Central memory CD4-positive, alpha-beta T cell (primary cell): ENCODE measurements at places on chromosomes 12 and 14.

DNA sequence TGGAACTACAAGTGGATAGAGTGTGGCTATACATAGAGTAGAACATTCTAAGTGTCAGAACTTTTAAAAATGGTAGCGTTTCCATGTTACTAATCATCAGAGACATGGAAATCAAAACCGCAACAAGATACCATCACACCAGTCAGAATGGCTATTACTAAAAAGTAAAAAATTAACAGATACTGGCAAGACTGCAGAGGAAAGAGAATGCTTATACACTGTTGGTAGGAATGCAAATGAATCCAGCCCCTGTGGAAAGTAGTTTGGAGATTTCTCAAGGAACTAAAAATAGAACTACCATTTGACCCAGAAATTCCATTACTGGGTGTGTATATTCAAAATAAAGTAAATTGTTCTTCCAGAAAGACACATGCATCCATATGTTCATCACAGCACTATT, 518.6 kb downstream of the NELL2 start:
- no peak for DNase-seq

- no peak for DNase-seq
Measured at GRCh38 chr14:88616697-88617096, 53.9 kb downstream of the ZC3H14 start.

DNA sequence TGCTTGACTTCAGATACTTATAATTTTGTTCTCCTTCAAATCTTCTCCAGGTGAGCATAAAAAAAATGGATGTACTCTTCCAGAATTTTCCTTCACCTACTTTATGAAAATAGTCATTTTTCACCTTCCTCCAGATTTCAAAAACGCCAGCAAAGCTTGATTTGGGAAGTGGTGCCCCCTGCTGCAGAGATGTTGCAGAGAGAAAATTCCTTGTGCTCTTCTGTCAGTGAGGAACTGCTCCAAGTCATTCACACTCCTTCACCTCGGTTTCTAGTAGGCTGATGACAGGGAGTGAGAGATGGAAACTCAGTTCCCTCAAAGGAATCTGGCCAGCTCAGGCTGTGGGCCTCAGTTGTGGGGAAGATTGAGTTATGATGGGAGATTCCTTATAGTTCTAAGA, 24.2 kb upstream of the RNASE3 start:
- DNase-seq = no peak

DNA sequence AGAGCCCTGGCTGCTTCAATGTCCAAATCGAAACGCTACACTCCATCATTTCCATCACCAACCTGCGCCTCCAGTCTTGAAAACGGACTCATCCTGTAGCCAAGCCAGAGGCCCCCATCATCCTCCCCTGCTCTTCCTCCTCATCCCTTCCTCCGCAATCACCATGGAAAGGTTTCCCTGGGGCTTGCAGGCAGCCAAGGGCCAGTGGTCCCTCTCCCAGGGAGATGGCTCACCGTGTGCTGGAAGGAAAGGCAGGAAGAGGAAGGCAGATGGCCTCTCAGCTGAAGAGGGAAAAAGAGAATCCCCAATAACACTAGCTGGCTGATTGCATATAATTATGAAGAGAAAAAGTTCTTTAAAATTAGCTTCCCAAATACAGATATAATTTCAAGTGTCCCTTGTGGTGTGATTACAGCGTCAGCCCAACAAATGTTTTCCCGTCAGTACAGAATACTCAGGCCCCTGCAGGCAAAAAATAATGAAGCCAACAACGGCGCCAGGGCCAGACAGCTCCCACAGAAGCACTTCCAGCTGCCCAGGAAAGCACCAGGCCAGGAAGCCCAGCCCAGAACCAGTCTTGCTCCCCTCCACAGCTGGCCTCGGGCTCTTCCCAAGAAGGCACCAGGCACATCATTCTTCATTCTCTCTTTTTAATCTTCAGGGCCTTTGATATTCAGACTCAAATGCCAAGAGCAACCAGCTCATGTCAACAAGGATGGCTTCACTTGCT, 24.7 kb downstream of the ITPK1 start:
- no peak for DNase-seq

GRCh38 chr14:101598159-101598558, 36.9 kb downstream of the DIO3 start:
- no peak for DNase-seq

DNA sequence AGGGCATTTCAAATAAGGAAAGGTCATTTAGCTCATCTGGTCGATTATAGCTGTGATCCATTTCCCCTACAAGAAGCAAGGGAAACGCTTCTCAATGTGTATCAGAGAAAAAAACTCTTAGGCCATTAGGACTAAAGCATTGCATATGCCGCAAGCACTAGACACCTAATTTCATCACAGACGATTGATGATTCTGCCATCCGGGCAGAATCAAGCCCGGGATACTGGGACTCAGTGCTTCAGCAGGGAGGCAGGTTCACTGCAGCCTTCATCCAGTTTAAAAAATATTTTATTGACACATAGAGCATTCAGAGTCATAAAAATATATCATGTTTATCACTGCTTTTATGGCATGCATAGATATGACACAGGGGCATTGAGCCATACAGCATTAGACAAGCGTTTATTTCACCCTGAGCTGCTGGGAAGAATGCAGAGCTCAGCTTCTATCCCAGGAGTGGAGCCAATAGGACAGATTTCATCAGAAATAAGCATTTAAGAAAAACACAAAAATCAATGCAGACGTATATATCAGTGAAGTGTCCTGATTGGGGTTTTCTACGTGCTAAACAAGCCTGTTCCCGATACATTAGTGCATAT, 806.9 kb downstream of the GALC start:
- DNase-seq = no peak

DNA sequence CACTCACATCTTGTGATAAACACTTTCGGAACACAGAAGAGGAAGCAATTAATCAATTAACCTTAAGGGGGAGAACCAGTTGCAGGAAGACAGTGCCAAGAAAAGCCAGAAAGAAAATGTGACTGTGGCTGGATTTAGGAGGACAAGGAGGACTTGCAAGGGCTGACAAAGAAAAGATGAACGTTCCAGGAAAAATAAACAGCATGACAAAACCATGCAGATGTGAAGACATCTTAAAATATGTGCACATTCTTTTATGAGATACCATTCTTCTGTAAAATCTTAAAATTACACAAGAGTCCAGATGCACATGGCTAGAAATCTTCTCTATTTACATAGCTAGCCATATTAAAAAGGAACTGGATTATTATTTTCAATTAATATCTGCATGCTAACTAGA, 33.4 kb downstream of the KITLG start:
- no peak for DNase-seq

GRCh38 chr12:2791089-2791488, 3.7 kb upstream of the FKBP4 start:
- no peak for DNase-seq

DNA sequence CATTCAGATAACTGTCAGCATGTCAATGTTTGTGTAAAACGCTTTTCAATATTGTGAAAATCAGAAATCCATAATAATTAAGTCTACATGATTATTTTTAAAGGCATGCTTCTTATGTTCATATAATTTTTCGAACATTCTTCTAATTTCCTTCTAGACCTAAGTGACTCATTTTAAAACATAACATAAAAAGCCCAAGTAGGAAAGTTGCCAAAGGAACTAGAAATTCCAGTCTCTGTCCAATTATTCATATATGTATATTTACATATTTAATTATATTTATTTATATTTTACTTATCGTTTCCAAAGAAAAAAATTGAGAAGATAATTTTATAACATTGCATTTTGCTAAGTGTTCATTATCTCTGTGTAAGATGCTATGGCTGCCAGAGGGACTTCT, 110.4 kb downstream of the TMTC1 start:
- DNase-seq = no peak

DNA sequence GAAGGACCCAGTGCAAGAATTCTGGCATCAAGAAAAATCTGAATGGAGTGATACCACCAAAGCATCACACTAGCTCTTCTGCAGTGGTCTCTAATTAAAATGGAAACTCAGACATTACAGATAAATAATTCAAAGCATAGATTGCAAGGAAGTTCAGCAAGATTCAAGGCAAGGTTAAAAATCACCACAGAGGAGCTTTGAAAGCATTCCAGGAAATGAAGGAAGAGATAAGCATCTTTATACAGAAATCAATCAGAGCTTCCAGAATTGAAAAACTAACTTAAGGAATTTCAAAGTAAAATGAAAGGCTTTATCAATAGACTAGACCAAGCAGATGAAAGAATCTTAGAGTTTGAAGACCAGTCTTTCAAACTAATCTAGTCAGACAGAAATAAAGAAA, 20.4 kb upstream of the GLIPR1 start:
- no peak for DNase-seq

GRCh38 chr12:66268562-66268961, 33.7 kb upstream of the HELB start:
- no peak for DNase-seq

GRCh38 chr12:91009319-91009950, 4.7 kb upstream of the EPYC start:
- no peak for DNase-seq

- DNase-seq = no peak
Measured at GRCh38 chr12:101209319-101210302, at the start of gene SLC5A8. Gene SLC5A8 (minus strand): TSS chr12:101210238. CDS start chr12:101209848, 390 bp downstream.

DNA sequence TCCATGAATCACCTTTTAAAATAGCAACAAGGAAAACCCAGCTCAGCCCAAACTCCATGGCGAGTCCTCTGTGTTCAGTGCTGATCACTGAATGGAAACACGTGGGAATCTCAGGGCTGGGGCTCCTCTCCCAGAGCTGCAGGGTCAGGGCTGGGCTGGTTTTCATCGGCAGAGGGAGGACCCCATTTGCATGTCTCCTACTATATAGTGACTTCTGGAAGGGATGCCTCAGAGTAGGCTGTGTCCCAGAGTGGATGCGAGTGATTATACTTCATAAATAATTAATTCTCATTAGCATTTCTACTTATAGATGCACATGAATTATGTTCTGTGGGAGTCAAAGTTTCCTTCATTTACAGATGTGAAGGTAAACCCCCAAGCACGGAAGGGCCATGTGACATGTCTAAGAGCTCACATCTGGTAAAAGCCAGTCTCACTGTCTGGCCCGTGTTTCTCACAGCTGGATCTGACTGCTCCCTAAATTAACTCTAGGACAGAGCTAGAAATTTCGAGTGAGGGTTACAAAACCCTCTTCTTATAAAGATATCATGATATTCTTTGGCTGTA, 685.0 kb downstream of the TMEM121 start:
- DNase-seq = no peak

DNA sequence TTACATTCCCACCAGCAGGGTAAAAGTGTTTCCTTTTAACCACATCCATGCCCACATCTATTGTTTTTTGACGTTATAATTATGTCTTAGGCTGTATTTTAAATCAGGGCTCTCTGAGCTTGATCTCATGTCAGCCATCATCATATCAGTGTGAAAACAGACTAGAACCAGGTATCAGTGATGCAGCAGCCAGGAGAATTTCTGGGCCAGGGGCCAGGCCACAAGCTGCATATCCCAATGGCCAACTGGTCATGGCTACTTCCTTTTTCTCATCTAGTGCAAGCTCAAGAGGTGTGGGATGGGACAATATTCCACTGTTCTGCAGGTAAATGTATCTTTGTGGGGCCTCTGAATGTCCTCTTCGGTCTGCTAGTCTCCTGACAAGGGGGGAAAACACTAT, 125.1 kb downstream of the CRADD start:
- DNase-seq = no peak

DNA sequence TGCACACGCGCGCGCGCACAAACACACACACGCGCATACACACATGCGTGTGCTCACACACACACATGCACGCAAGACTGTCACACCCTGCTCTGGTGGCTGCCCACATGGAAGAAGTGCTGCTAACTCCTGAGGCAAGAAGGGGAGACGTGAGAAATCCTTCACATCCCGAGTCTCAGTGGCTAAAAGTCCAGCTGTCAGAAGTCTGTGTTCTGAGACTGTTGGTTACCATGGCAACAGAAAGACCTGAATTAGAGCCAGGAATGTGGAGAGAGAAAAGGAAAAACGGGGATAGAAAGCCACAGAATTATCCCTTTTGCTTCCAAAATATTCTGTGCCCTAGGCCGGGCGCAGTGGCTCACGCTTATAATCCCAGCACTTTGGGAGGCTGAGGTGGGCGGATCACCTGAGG, 71.2 kb downstream of the PPFIBP1 start:
- DNase-seq = no peak

DNA sequence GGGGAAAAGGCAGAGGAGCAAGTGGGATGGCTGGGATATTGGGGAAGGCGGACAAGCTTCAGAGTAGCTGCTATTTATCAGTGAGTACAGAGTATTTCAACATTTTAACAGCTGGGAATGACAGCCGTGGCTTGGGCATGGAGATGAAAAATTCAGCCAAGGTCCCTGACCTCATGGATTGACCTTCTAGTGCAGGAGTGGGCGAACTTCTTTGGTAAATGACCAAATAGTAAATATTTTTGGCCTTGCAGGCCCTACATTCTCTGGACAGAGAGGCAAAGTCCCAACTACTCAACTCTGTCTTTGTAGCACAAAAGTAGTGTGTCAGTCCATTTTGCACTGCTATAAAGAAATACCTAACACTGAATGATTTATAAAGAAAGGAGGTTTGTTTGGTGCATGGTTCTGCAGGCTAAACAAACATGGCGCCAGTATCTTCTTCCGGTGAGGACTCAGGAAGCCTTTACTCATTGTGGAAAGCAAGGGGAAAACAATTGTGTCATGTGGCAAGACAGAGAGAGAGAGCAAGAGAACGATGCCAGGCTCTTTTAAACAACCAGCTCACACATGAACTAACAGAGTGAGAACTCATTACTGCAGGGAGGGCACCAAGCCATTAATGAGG, 33.6 kb downstream of the TMEM233 start:
- DNase-seq = no peak

DNA sequence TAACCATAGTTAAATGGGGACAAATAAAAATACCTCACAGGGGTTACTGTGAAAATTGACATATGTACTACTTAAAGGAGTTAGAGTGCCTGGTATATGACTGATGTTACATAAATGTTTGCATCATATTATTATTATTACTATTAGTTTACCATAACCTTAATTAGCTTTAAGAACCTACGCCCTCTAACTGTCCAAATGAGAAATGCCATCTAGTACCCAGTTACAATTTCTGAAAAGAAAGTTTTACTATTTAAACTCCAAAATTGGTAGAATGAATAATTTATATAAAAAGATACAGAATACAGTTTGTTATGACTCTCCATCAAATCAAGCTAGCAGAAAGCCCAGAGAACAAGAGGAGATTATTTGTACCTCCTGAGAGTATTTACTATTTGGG, 42.3 kb downstream of the EML5 start:
- no peak for DNase-seq

DNA sequence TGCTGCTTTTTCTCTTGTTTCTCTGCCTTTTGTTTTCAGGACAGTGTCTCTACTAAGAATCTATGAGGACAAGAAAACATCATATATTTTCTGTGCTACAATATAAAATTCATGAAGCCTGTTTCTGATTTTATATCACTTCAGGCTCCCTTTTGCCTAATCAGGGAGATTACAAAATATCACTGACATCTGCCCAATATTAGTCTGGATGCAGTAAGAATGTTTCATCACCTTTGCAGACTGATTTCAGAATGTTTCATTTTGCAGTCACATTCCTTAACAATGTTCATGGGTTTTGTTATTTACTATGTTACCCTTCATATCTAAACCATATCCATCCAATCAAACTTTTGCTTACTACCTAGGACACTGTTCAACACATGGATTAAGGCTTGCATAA, 491 bp upstream of the CLEC6A start:
- DNase-seq = no peak
